ENCODE measurements at places on chromosomes 6 and 20.

- no peak for DNase-seq
Observed at GRCh38 chr20:15705975-15706374, 867.3 kb downstream of the KIF16B start.

GRCh38 chr6:31174378-31174777 is 3.9 kb upstream of the POU5F1 start:
- no peak for DNase-seq

DNA sequence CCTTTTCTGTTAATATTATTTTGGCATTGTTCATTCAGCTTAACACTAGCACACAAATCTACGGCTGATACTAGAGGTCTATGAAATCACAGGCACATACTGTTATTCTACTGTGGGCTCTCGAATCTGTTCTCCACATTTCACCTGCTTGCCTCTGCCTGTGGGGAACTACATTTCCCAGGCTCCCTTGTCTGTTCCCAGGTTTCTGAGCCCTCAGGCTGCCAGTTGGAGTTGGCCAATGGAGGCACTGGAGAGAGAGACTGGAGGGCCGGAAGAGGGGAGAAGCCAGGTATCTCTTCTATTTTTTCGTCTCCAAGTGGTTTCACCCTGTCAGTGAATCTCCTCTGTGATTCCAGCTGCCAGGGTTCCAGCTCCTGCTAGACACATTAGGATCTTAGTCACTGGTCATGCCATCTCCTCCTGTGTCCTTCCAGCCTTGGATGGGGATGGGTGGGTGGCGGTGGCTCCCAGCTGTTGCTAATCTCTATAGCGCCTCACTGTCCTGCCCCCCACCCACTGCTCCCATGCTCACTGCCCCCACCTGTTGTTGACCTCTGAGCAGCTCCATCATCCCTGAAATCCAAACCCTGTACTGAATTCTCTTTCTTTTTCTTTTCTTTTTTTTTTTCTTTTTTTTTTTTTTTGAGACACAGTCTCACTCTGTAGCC is 188.2 kb downstream of the LRFN2 start:
- no peak for DNase-seq

GRCh38 chr6:47138046-47138445 is 95.9 kb upstream of the ADGRF1 start:
- peak; percentile 45 for DNase-seq

- no peak for DNase-seq
Observed at GRCh38 chr6:163646866-163647265, 232.3 kb downstream of the QKI start.

DNA sequence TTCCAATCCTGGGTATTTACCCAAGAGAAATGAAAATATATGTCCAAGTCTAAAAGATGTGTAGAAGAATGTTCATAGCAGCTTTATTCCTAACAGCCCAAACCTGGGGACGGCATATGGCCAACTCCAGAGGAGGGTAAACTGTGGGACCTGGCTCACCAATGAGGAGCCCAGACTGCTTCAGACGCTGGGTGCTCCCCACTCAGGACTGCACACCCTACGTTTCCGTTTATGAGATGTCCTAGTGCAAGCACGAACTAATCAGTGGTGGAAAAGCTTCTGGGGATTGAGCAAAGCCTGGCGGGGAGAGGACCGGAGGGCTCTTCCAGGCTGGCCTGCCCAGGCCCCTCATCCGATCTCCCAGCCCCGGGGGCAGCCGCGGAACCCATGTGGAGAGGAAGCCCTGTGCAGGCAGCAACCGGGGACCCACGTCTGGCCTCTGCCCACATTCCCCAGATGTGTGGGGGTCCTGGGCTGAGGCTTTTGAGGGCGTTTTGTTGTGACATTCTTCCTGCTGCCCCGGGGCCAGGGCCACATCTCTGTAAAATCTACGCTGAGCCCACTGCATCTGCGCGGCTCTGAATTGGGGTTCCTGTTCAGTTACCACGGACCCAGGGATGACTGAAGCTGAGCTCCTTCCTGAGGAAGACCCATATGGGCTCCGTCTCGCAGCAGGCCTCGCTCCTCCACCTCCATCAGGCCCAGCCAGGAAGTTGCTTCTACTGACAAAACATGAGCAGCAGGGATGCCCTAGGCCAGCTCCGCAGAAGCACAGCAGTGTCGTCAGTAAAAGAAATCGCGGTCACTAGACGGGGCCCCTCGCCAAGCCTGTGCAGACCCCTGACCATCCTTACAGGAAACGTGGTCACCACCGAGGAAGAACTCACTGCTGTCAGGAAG is 188.0 kb downstream of the DLL1 start:
- no peak for DNase-seq

GRCh38 chr20:34938466-34939163 is 17.0 kb downstream of the GSS start:
- no peak for DNase-seq

DNA sequence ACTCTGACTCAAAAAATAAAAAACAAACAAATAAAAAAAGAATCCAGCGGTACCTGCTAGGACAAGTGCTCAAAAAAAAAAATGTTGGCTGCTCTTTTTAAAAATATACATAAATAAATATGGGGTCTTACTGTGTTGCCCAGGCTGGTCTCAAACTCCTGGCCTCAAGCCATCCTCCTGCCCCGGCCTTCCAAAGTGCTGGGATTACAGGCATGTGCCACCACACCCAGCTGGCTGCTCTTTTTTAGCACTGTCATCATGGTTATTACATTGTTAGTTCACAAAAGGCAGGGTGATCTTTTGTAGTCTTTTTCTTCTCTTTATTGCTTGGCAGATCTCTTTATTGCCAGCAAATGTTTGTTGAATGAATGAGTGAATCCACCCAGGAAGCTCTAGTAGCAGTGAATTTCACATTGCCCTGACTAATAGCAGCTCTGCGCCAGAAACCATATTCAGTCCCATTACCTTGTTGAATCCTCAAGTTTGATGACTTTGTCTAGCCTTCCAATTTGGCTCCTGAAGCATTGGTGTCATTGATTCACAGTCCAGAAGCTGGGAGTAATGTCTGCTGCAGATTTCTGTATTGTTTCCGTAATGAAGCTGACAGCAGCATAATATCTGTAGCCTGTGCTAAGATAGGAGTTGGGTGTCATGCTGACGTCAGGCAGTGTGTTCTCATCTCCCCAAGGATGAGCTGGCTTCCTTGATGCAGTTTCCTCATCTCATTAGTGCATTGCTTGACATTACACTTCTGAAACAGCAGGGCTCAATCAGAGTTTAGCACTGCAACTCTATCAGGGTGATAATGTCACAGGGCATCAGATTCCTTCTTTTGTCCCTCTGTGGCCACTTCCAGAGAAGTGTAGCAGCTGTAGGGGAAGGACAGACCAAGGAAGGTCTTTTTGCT is 84.9 kb upstream of the TGM3 start:
- peak; percentile 83 for DNase-seq

DNA sequence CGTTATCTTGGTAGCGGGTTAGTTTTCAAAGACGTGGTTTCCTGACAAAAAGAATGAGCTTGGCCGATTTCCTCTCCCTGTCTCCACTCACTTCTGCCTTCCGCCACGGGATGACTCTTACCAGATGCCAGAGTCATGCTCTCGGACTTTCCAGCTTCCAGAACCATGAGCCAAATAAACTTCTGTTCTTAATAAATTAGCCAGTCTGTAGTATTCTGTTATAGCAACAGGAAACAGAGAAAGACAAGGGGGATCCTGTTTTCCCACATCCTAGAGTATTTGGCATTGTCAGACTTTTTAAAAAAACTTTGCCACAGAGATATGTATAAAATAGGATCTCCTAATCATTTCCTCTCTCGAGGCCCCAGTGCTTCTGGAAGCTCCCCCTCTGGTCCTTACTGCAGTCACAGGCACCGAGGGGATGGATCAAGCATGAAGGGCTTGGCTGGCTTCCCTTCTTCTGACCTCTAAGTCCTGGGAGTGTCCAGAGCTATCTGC is 84.9 kb upstream of the NAA20 start:
- DNase-seq = peak; percentile 88

DNA sequence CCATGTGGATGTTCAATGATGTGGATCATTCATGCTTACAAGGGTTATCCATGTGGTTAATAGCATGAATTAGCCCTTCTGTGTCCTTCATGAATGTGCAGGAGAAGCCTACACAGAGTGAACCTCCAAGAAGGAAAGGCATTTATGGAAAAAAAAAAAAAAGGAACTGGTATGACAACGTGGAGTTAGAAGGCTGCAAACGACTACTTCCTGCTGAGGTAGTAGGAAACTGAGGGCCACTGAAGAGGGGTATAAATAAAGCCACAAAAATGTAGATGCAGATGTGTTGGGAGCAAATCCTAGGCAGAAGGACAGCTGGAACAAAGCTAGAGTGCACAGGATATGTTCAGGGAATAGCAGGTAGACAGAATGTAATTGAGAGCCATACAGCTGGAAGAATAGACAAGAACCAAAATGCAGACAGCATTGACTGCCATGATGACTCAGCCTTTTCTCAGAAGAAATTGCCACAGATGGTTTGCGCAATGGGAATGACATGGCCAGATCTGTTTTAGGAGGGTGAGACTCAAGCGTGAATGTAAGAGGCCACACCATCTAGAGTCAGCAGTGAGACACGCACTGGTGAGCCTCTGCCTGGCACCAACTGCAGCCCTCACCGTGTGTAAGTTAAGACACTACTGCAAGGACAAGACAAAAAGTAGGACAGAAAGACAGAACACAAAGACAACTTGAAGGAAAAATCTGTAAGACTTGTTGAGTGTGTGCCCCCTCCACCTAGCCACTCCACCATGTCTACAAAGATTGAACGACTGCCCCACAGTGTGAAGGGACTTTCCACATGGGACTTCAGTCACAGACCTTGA is 79.8 kb downstream of the KIF13A start:
- DNase-seq = peak; percentile 99

GRCh38 chr20:45861221-45862075 is 4.0 kb downstream of the ZSWIM3 start:
- no peak for DNase-seq

DNA sequence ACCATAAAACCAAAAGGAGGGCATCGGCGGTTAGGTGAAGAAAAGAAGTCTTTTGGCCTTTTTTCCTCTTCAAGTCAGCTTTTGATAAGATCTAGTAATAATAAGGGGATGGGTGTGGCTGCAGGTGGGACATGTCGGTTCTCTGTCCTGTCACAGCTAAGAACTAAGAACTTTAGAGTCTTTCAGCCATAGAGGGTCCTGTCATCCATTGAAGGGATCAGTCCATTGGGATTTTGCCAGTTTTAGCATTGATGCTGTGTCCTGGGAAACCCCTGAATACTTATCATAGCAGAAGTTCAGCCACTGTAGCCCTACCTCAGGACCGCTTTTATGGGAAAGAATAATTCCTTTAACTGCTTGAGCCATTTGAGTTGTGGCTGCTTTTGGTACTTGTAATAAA is 18.2 kb upstream of the SCP2D1 start:
- no peak for DNase-seq

DNA sequence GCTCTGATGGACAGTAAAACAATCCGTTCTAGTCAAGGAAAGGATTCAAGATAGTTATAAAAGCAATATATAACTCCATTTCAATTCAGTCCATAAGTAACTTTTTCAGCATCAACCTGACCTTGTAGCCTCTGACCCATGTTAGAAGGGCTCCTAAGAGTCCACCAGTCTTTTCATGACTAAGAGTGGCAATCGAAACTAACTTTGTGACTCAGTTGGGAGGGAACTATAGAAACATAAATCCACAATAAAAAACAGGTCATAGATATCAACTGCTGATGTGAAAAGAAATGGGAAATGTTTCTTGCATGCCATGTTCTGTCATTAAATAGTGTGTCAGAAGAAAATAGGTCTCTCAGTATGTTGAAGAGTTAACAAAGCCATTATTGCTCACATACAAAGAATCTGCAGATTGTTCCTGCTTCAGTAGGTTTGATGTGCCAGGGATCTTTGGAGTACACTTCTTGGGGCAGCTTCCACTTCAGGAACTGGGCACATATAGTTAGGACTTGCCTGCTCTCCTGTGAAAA is 16.2 kb upstream of the RBL1 start:
- no peak for DNase-seq

DNA sequence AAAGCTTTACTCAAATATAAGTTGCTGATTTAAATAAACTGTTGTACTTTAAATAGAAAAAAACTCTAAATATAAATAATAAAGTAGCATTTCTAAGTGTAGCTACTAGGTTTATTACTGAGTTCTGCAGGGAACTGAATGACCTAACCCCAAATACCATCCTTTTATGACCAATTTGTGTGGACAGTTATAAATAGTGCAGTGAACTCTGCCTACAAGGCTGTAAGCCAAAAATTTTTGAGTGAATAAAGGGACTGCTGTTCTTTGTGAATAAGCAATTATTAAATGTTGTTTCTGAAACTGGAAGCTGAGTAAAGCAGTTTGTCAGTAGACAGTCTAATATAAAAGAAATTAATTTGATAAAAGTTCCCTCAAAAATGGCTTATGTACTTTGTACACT is 90.8 kb upstream of the ELOVL5 start:
- DNase-seq = peak; percentile 28

- DNase-seq = no peak
Observed at GRCh38 chr20:58694241-58695083, 1.9 kb downstream of the NPEPL1 start.

- peak; percentile 54 for DNase-seq
Observed at GRCh38 chr20:15763366-15763765, 809.9 kb downstream of the KIF16B start.

GRCh38 chr20:51393571-51393970 is 148.9 kb downstream of the NFATC2 start:
- DNase-seq = no peak

GRCh38 chr6:40910260-40910893 is 128.6 kb downstream of the UNC5CL start:
- no peak for DNase-seq

Measured in fibroblast of skin of right biceps (primary cell).